Activated CD4-positive, CD25-positive, alpha-beta regulatory T cell treated with anti-CD3 and anti-CD28 coated beads, Interleukin-2, amount 50 U/mL, for 16 hours (primary cell): ENCODE measurements at places on chromosomes 7 and 10.

DNA sequence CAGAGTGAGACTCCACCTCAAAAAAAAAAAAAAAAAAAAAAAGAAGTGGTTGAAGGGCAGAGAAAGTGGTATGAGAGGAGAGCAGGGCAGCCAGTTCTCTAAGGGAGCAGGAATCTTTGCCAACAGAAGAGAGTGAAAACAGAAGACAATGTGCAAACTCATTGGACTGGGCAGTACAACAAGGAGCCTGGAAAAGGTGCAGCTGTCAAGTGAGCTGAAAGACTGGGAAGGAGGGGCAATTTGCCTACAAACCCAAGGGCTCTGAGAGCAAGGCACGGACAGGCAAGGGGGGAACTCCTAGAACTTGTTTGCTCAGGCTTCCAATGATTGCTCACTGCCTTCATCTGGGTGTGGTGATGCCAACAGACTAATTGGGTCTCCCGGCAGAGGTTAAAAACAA, 9.5 kb downstream of the ACTR1A start:
- no peak for DNase-seq

DNA sequence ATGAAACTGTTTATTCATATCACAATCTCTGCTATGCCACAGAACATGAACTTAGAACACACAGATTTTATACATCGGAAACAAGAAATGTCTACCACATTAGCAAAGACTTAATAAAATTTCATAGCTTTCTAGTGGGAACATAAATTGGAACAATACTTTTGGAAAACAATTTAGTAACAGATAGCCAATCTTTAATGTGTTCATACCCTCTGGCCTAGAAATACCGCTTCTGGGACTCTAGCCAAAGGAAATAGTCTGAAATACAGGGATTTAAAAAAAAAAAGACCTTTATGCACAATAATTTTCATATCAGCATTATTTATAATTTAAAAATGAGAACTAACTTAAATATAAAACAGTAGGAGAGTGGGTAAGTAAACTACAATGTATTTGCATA, 168.5 kb downstream of the PLXNA4 start:
- no peak for DNase-seq

GRCh38 chr7:51140199-51141164, 176.1 kb downstream of the COBL start:
- DNase-seq = no peak

DNA sequence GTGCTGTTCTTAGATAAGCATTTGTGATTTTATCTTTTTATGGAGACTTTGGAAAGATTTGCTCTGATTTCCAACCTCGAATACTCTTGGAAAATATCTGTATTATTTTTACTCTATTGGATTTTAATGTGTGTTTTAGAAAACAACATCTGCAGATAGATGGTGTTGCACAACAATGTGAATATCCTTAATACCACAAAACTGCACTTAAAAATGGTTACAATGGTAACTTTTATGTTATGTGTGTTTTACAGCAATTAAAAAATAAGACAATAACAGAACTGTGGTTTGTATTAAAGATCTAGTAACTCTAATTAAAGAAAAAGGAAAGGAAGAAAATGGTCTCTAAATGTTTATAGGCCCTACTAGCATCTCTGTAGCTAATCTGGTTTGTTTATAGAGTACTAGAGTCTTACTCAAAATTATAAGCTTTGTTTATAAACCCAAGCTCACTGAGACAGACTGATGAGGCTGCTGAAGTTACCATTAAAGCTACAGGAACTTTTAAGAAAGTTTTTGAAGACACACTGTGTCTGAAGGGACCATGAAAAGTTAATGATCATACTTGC, 74.6 kb upstream of the CC2D2B start:
- no peak for DNase-seq

- DNase-seq = no peak
Measured at GRCh38 chr10:49093922-49094321, 21.4 kb downstream of the VSTM4 start.

DNA sequence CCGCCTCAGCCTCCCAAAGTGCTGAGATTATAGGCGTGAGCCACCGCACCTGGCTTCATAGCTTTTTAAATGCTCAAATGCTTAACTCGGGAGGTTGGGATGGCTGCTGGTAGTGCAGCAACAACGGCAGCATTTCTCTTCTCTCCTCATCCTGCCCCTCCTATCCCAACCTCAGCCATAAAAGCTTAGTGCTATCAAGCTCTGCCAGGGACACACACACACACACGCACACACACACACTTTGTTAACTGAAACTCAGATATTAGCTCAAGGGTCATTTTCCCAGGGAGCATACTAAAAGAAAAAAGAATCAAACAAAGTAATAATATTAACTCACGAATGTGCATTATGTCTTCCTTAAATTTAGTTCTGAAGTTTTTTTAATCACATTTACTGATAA, 63.0 kb upstream of the HPS1 start:
- DNase-seq = no peak

- DNase-seq = no peak
Measured at GRCh38 chr10:25059990-25060389, 43.6 kb downstream of the THNSL1 start.

DNA sequence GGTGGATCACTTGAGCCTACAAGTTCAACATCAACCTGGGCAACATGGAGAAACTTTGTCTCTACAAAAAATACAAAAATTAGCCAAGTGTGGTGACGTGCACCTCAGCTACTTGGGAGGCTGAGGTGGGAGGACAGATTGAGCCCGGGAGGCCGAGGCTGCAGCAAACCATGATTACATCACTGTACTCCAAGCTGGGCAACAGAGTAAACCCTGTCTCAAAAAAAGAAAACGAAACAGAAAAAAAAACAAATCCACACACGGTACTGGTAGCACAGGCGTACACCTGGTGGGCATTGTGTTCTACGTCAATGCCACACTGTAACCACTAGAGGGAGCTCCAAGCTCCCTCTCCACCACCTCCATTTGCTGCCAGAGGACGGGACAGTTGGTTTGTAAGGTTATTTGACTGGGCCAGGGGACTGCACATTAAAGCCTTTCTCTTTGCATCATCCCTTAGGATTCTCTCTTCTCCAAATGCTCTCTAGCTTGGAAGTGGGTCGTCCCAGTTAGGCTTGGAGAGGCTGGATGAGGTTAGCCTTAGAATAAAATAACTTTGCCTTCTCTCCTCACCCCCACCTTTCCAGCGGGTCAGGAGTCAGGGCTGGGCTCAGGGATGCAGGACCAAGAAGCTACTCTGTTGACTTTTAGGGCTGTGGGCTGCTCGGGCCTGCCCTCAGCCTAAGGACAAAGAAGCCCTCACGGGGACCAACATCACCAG, 130.8 kb downstream of the SORBS1 start:
- DNase-seq = peak; percentile 8

DNA sequence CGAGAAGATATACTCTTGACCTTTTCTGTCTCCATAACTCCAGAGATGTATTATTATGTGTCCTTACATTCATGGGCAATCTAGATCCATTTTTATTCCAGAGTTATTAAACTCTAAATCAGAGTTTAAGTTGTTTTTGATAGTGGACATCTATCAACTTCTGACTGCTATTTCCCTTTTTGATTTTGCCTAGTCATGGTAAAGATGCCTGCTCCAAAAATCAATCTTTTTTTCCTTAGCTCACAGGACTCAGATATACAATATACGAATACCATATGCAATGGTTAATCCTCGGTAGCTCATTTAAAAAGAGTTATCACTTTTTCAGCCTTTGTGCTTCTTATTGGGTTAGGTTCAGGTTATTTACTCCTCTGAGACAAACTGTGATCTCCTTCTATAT, 15.8 kb upstream of the ZEB1 start:
- no peak for DNase-seq

DNA sequence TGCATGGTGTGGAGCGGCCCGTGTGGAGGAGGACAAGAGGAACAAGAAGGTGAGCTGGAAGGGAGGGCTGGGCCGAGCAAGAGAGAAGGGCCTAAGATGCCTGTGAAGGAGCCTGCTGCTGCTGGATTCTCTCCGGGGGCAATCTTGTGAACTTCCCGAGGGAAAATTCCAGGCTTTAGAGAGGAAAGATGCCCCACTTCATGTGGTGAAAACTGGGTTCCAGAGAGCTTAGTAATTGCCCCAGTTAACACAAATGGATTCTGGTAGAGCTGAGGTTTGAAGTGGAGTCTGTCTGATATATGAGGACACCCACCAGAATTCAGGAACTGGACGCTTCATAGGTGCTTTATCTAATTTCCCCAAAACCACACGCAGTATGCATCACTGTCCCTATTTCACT, 114.1 kb upstream of the ZMIZ1 start:
- DNase-seq = no peak

DNA sequence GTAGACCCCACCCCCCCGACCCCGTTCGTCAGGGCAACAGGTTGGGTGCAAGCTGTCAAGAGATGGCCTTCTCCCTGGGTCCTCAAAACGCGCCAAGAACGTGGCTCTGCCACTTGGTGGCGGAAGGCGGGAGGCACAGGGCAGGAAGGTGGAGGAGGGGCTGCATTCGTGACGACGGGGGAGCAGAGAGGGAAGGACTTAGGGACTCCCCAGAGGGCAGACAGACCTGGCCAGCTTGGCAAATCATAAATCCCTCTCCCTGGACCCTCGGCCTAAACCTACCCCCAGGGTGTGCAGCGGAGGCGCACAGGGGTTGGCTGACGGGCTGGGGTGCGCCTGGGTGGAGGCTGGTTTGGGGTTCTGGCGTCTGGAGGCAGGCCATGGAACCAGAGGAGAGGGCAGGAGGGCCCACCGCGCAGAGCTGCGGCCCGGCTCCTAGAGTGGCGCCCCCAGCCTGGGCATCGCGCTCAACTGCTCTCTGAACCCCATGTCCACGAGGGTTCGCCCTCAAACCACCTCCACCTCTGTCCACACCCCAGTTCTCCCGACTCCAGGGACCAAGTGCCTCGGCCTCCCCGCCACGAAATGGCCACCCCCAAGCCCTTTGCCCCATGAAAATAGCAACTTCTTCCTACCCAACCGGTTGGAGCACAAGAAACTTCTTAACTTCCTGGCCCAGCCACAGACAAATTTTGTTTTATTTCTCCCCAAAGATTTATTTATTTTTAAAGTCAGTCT, 10.8 kb upstream of the GATA3 start:
- DNase-seq = no peak

DNA sequence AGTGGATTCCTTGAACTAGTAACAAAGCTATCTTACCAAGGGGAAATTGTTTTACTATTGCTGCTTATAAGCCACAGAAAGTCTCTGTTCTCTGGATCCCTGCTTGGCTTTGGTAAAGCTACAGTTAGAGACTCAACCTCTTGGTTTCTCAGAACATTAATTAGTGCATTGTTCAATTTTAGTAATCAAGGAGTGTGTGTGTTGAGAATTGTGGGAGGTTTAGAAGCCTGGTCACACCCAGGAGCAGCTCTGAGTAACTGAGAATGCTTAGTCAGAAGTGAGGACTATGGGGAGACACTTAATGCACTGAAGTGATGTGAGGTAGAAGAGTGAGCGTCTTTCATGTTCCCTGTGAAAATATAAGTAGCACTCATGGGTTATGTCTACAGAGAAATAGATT, 8.2 kb upstream of the ACTA2 start:
- DNase-seq = no peak

DNA sequence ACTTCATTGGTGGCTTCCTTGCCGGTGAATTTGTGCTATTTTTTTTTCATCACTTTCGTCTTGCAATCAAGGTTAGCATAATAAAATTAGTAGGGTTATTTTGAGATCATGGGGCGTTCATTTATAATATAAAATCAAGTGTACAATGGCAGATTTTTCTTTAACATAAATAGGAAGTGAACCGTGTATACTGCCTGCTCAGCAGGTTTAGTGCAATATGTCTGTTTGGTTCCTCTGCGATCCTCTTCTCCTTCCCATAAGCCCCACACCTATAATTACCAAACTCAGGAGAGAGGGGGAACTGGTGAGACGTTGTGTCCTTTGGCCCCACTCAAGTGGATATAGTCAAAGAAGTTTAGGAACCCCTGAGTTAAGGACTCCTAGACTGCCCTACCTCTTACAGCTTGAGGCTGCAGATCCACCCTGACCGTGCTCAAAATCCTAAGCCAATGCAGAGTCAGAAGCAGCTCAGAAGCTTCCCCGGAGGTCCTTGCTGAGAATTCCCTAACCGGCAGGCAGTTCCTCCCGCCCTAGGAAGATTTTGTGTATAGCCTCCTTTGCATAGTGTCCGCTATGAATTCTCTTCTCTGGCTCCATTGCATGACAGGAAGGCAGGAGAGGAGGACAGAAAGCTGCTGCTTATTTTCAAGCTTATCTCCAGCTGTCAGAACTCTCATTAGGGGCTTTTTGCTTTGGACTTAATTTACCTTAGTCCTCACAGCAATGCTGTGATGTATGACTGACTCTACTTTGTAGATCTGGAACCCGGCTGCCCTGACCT, 41.5 kb downstream of the PYROXD2 start:
- no peak for DNase-seq

DNA sequence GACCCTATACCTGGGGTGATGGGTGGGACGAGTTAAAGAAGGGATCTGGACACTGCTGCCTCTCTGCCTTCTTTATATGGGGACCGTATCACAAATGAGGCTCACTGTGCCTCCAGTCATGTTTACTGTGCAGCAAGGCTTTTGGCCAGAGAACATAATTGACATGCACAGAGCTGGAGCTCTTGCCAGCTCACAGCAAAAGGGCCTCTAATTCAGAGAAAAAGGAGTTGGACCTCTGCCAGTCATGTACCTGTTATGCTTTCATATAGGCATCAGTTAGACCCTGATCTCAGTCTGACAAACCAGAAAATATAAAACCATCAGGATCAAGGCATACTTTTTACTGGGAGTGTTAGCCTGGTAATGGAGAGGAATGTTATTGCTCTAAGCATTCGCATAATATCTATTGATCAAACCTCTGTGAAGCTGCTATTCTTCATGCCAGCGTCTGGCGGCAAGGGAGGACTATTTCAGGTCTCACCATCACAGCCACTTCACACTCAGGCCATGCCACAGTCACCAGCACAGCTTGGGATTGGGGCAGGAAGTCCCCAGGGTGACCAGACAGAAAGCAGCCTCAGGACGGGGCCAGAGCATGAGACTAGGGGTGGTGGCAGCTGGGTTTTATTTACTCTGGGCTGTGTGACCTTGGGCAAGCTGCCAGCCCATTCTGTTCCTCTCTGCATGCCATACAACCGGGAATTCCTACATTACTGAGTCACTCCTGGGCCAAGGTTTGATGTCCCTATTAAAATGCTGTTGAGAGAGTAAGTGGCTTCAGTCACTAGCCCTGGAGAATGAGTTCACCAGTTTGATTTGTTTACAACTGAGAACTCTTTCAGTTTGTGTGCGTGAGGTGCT, 90.1 kb downstream of the NPSR1 start:
- no peak for DNase-seq
